ENCODE measurements at places on chromosomes 7 and 10. TPM values are rescaled to one million over a fixed set of nuclear protein-coding genes. Genes with fewer than 3 reads are reported as not detected.

- no peak for DNase-seq
Observed at GRCh38 chr10:27490807-27491206, 13.3 kb upstream of the RAB18 start.

GRCh38 chr7:24715661-24716479, 41.4 kb downstream of the GSDME start:
- no peak for DNase-seq

GRCh38 chr7:123338688-123339087, 138.9 kb upstream of the SLC13A1 start:
- DNase-seq = no peak

DNA sequence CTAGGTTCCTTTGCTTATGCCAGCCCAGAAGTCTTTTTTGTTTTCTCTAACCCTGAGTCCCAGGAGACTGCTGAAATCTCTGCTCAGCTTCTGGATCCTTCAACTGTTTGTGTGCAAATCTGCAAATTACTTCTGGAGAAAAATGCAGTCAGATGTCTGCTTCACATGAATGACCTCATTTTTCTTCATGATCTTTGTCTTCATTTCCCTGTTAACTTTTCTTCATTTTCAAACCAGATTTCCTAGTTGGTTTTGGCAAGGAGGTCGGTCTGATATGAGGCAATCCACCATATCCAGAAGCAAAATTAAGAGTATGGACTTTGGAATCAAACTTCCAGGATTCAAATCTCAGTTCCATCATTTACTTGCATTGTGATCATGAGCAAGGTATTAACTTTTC, 66.8 kb downstream of the ZNF503 start:
- no peak for DNase-seq

The CDHR1 gene
- 0.45 TPM for total RNA-seq
